ENCODE measurements at places on chromosomes 3 and 15.

DNA sequence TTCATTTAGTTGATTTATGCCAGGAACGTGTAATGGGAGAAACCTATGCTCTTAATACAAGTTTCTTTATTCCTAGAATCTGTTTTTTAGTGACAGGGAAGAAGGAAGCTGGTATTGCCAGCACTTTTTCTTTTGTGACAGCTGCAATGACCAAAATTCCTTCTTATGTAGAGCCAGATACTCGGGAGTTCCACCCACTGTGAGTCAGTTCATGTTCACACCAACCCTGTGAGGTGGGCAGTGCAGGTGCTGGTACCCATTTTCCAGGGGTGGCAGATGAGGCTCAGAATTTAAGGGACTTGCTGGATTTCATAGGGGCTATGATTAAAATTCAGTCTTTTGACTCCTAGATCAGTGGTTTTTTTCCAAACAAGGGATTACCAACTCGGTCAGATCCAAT is 34.7 kb downstream of the OXNAD1 start:
- DNase-seq: no peak

DNA sequence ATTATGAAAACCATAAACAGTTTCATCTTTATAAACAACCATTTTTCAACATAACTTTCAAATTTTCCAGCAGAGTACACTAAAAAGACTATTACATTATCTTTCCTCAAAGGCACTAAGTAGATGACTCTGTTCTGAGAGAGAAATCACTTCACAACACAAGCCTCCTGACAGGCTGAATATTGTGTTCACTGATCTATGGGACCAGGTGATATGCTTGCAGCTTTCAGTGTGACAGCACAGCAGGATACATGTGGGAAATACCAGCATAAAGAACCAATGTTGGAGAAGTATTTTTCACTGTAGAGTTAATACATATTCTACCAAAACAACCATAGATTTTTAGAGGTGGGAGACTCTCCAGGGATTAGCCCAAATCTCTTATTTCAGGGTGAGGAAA is 350.6 kb downstream of the PLCL2 start:
- no peak for DNase-seq

GRCh38 chr3:197468167-197468566 is 87.6 kb downstream of the BDH1 start:
- no peak for DNase-seq

- DNase-seq: no peak
Measured at GRCh38 chr3:62277450-62277849, 95.9 kb downstream of the FEZF2 start.

DNA sequence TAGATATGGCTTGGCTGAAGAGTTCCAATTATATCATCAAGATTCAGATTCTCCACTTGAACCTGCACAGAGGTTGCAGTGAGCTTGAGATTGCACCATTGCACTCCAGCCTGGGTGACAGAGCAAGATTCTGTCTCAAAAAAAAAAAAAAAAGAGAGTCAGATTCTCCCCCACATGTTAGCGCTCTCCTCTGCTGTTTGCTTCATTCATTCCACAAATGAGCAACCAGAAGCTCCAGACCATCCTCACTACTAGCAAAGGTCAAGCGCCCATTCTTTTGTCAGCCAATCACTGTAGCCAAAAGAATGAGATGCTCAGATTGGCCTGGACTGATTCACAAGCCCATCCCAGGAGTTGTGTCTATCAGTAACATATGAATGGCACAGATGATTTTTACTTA is 28.4 kb upstream of the TCF12 start:
- no peak for DNase-seq

GRCh38 chr15:45631776-45632175 is 3.1 kb upstream of the SQOR start:
- no peak for DNase-seq

DNA sequence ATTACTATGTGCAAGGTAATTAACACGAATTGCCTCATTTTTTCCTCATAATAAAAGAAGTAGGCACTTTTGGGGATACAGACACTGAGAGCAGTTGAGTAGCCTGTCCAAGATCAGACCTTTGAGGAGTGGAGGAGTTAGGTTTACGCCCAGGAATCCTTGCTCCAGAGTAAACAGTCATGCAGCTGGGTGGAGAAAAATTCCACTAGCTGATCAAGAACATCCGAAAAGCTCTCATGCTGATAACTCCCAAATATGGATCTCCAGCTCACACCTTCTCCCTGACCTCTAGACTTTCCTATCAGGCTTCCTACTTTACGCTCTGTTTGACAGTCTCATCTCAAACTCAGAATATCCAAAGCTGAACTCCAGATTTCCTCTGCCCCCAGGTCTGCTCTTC is 53.3 kb downstream of the ST6GAL1 start:
- no peak for DNase-seq

- DNase-seq: no peak
Measured at GRCh38 chr3:40768046-40768445, 243.3 kb downstream of the ZNF621 start.

GRCh38 chr3:127168271-127168670 is 24.7 kb upstream of the PRR23E start:
- no peak for DNase-seq

DNA sequence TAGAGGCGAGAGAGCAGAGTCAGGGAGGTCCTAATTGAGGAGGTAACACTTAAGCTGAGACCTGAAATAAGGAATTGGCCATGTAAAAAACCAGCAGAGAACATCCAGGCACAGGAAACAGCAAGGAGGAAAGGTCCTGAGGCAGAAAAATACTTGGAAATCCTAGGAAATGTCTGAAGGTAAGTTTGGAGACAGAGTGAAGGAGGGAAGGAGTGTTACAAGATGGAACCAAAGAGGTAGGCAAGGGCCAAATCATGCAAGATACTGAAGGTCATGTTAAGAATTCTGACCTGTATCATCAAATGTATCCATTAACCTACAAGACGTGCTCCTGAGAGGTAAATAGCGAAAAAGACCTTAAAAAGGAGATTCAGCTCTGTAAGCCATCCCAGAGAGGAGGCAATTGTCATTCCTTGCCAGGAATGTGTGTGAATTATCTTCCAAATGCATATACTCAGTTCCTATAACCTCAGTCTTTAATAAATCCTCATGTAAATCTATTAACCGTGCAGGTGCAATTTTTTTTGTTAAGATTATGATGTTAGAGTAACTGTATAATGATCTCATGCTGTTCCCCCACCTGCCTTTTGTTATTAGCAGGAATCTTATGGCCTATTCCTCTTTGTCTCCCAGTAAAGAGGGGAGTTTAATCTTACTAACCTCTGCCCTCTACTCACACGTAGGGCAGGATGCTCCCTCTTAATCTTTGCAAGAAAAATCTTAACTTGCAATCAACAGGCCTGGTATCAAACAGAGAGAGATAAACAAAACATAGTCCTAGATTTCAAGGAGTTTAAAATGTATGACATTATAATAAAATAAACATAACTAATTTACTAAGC is 166.9 kb downstream of the ULK4 start:
- DNase-seq: no peak

- no peak for DNase-seq
Measured at GRCh38 chr3:102060814-102061213, 211.5 kb downstream of the NFKBIZ start.

DNA sequence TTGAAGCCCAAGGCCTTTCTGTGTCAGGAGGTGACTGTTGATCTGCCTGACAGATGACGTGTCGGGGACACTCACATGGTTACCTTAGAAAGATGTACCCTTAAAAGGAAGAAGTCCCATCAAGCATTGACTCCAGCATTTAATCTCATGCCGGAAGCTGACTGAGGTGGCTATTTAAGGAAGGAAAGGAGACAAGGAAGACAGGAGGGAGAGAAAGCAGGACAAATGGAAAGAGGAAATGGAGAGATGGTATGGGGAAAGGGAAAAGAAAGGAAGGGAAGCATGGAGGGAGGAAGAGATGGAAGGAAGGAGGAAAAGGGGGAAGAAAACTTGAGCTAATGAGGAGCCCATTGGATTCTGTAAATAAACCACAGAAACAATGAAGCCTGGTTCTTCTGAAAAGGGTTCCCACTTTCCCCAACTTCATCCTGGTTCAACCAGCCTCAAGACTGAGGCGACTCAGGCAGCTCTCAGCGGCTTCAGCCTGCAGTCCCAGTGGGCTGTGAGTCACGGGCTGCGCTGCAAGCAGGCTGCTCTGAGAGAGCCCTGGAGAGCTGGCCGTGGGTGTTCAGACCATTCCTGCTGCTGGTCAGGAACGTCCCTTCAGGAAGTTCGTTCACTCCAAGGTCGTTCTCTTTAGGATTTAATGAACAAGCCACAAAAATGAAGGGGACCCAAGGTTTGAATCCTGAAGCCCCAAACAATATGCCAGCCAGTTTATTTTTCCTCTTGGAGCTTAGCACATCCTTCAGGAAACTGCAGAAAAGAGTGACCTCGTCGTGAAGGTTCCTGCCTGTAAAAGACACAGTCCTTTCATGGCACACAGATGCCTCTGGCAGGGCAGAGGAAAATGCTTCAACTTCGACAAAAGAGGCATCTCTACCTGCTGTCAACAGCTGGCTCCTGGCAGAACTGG is 69.6 kb upstream of the THBS1 start:
- peak; percentile 20 for DNase-seq

- DNase-seq: no peak
Measured at GRCh38 chr15:31329640-31330010, 3.0 kb downstream of the KLF13 start.

DNA sequence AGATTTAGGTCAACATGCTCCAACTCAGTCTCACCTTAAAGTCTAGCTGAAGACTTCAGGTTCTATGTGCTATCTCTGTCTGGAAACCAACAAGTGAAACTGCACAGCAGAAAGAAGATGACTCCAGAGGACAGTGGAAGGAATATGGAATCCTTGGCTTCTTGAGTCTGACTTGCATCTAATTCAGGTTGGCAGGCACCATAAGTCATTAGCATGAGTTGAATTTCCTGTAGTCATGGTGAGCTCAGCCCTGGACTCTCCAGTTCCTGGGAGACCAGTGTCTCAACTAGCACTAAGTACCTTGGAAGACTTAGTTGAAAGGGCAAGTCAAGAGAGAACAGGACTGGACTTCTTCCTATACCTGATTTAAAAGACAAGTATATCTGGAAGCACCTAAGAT is 129.7 kb downstream of the DTWD1 start:
- DNase-seq: no peak

DNA sequence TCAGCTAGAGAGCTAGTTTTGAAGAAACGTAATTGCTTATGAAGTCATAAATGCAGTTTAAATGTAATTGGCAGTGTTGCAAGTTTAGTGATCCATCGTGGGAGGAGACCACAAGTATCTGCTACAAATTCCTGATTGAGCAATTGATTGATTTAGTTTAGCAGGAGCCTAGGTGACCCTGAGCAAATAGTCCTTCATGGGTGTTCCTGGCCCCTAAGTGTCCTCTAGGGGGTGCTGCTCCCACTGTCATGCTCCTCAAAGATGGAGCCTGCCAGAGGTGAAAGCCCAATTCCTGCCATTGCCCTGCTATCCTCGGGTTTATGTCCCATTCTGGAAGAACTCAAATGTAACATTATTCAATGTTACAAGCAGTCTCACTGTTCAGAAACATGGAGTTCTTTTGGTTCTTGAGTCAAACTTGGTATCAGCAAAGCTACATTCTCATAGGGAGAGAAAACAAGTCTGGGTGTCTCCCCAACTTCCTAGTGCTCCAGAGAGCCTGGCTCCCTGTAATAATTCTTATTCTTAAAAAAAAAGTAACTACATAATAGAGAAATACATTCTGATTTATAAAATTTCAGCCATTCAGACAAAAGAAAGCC is 29.8 kb upstream of the SENP5 start:
- DNase-seq: no peak

DNA sequence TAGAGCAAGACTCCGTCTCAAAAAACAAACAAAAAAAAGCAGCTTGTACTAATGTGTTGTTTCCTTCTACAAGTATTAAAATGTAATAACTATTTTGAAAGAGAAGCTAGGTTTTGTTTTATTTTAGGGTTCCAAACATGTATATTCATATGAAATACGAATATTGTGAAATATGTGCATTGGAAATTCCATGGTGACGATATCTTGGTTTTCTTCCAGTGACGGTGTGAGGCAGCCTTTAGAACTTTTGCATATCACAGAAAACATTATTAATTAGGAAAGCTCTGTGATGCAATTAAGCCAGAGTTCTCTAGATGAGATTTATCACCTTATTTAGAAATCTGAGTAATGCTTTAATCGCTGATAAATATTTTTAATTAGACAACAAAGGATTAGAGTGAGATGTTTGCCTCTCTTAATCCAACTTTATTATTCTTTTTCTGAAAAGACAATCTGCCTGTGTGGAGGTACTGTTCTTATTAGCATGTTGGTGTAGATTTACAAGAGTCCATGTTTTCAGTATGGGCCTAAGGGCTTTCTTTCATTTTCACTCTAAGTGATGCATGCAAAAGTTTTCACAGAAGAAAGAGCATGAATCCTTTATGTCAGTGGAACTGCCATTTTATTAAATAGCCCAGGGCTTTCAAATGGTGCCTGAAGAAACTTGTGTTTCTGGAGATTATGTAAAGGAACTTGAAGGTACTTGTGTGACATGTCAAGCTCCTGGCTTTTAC is 37.7 kb upstream of the SAMMSON start:
- no peak for DNase-seq

DNA sequence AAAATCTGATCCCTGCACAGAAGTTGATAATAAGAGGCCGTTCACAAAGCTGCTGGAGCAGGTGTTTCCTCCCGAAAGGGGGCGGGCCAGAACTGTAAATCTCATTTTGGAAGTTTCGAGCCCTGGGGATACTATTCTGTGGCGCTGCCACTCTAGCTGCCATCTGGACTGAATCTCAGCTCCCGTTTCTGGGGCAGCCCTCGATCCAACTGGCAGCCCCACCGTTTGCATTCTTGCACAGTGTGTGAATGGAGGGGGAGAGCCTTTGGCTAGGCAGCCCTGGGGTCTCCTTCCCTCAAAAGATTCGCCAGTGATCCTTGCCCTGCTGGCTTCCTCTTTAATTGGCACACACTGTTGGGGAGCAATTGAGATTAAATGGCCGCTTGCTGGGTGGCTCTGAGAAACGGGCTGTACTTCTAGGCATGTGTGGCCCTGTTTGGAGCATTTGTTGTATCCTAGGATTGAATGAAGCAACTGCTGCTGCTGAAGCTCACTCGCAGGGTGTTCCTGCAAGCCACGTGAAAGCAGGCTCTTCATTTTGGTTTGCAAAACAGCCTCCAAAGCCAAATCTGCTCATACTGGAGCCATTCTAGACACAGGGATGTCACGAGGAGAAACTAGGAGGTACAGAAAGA is 57.2 kb upstream of the TOPAZ1 start:
- no peak for DNase-seq

DNA sequence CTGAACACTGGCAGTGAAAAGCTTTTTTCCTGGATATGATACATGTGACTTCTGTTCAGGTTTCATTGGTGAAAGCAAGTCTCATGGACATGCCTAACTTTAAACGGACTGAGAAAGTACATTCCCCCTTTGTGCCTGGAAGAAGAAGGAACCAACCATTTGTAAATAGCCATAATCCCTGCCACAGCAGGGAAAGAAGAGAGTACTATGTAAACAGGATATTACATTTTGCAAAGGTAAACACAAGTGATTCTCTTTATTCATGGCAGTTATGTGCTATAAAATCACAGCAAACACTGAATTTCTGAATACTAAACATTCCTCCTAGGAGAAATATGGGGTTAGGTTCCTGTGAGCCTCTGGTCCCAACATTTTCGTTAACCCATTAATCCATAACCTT is 46.8 kb downstream of the PRICKLE2 start:
- no peak for DNase-seq

- DNase-seq: peak; percentile 53
Measured at GRCh38 chr3:186281176-186281575, 80.9 kb downstream of the DGKG start.
